ENCODE measurements at places on chromosomes 6 and 20.

DNA sequence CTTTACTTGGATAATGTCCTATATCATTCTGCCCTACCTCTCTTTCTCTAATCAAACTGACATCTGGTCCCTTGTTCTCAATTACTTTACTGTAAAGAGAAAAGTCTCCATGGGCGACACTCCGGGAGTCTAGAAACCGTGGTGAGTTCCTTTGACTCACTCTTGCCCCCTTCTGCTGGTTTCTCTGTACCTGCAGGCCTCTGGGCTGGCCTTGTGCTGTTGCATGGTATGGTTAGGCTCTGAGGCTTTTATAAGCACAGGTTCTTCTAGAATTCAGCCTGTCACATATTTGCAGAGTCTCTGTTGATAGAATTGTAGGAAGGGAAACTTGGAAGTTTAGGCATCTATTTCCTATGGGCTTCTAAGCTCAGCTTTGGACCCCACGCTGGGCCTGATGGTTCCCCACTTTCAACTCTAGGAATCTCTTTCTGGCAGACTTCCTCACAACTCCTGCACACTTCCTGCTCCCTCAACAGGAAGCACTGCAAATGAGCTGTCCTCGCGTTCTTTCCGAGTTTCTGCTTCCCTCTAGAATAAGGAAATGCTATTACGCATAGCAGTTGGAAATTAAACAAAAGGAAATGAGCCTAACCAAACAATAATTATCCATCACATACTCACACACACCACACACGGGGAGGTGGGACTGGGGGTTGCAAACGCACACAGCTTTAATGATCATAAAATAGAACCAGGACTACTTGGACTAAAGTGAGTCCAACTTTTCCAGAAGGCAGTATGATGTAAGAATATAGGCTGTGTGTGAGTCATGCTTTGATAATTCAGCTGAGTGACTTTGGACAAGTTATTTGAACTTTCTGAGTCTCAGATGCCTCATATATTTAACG is 683.3 kb downstream of the QKI start:
- no peak for DNase-seq

- no peak for DNase-seq
These were observed 14.6 kb downstream of the KHDC1 start for GRCh38 chr6:73248192-73248903.

- no peak for DNase-seq
These were observed 64.2 kb downstream of the SGK1 start for GRCh38 chr6:134253681-134254080.

- DNase-seq: no peak
These were observed 2.9 kb downstream of the TFAP2C start for GRCh38 chr20:56631990-56632327.

DNA sequence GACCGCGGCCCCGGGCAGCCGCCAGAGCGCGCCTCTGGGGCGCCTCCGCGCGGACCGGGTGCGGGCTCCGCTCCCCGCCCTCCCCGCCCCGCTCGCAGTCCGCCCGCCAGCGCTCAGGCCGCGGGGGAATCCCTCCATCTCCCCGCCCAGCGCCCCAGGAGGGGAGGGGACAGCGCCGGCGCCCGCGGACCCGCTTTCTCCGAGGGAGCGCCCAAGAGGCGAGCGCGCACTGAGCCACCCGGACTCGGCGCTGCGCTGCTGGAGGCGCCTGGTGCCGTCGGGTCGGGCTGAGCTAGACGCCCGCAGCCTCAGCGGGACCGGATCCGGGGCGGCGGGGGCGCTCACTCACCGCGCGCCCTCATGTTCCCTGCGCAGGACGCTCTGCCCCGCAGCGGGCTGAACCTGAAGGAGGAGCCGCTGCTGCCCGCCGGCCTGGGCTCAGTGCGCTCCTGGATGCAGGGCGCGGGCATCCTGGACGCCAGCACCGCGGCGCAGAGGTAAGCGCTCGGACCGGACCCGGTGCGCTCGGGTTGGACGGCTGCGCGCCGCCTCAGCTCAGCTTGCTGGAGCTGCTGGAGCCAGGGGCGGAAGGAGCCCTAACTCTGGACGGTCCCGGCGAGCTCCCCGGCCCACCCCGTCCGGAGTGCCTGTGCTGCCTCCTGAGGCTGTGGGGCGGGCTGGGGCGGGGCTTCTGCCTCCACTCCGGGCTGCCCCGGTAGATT is 867 bp downstream of the EBF4 start:
- DNase-seq: peak; percentile 17

- DNase-seq: no peak
These were observed 115.2 kb upstream of the AKIRIN2 start for GRCh38 chr6:87817183-87817582.

DNA sequence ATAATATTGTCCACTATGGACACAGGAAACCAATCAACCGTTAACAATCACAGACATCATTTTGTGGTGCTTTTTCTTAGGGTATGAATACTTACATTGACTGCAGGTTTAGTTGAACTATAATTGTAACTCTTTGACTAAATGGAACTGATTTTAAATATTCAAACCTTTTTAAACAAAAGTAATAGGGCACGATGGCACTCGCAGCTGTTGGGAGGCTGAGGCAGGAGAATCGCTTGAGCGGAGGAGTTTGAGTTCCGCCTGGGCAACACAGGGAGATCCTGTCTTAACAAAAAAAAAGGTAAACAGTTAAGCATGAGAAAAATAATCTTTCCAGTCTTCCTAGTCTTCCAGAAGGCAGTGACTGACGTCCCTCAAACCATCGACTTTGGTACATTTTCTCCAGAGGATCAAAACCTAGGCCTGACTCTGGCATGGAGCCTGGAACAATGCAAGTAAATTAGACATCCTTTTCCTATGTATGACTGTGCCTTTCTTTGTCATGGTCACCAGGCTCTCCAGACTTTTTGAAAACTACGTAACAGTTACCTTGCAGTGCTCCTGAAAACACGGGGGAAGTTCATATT is 16.6 kb upstream of the PRDM13 start:
- no peak for DNase-seq

GRCh38 chr20:47489448-47489872 is 12.2 kb upstream of the NCOA3 start:
- DNase-seq: no peak

DNA sequence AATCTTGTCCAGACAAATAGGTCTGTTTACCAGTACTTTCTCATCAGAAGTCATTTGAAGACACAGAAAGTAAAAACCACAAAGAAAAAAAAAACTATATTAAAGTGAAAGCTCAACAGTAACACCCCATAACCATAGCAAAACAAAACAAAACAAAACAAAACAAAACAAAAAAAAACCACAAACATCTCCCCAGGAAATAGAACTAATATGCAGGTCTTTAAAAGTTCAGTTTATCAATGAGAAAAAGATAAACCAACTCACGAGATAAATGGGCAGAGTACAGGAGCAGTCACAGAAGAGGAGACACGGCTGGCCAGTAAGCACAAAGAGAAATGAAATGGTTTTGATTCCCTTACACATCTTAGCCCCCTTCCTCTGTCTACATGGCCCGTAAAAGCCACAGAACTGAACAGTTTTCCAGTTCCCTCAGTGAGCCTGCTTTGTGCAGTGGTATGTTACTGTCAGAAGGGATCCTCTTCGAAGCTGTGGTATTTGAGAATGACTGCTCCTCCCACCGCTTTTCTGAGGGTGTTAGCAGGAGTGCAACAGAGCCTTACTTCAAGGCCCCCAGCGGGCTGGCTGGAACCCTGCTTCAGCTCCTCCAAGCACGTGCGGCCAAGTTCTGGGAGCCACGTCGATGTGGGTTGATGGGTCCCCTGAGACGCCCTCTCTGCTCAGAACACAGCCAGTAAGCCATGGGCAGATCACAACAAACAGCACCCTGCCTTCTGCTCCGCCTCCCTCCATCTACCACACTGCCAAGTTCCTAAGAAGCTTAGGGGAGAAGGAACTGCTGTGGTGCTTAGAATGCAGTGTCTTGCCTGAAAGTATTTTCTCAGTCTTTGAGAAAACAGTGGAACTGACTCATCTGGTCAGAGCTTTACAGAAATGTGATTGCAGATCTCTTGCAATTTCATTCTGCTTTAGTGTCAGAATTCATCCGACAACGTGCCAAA is 14.0 kb downstream of the UST start:
- peak; percentile 68 for DNase-seq

GRCh38 chr6:86949771-86950170 is 12.4 kb downstream of the HTR1E start:
- DNase-seq: no peak

DNA sequence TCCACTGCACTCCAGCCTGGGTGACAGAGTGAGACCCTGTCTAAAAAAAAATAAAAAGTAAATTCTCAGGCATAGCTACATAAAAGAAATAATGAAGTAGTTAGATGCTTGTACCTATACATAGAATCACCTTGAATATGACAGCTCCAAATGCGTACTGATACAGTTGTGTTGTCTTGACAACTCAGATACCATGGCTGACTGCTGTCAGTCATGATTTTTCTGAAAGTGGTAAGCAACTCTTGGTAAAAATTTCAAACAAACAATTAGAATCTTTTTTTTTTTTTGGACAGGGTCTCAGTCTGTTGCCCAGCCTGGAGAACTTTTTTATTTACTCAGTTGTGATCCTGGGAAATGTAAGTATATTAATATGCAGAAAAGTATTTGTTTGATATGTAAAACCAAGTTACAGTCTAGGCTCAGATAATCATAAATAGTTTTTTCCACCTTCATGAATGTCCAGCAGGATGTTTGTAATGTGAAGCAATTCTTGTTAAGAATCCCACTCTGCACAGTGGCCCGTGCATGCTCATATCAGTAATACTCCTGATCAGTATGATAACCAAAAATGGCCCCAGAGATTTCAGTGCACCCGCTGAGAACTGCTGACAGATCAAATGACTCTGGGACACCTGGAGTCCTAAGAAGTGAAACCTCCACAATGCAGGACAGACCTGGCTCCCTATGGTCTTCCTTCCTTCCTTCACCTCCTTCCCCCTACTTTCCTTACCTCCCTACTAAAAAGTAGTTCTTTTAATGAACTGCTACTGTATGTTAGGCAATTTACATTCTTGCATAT is 14.0 kb upstream of the MAPK13 start:
- DNase-seq: no peak

GRCh38 chr6:33118525-33119123 is 42.8 kb downstream of the HLA-DPB1 start:
- no peak for DNase-seq

DNA sequence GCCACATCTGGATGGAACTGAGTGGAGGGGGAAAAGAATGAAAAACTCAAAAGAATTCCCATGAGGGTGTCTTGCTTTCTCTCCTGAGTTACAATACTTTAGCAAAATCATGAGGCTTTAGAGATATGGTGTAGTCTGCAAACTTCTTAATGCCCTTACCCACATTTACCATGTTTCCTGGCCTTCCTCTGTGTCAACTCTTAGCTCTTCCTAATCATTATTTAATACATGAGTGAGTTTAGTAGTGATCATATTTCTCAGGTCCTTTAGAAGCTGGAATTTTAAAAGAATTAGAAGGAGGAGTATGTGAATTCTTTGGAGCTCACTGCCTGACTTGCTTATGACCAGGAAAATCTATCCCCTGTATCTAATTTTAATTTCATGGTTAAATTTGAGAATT is 39.0 kb downstream of the STX11 start:
- DNase-seq: no peak

- DNase-seq: no peak
These were observed 77.1 kb upstream of the MAN1A1 start for GRCh38 chr6:119426619-119427018.

GRCh38 chr6:115583290-115583689 is 477.4 kb downstream of the FRK start:
- DNase-seq: no peak

DNA sequence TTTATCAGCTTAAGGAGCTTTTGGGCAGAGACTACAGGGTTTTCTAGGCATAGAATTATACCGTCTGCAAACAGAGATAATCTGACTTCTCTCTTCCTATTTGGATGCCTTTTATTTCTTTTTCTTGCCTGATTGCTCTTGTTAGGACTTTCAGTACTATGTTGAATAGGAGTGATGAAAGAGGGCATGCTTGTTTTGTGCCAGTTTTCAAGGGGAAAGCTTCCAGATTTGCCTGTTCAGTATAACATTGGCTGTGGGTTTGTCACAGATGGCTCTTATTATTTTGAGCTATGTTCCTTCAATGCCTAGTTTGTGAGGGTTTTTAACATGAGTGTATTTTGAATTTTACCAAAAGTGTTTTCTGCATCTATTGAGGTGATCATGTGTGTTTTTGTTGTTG is 192.8 kb upstream of the PHACTR1 start:
- no peak for DNase-seq

GRCh38 chr6:28137505-28137981 is 4.1 kb upstream of the ZKSCAN8 start:
- DNase-seq: no peak

GRCh38 chr6:56671651-56672461 is 29.2 kb upstream of the DST start:
- DNase-seq: peak; percentile 79

GRCh38 chr20:41432746-41433145 is 66.1 kb upstream of the EMILIN3 start:
- DNase-seq: no peak

DNA sequence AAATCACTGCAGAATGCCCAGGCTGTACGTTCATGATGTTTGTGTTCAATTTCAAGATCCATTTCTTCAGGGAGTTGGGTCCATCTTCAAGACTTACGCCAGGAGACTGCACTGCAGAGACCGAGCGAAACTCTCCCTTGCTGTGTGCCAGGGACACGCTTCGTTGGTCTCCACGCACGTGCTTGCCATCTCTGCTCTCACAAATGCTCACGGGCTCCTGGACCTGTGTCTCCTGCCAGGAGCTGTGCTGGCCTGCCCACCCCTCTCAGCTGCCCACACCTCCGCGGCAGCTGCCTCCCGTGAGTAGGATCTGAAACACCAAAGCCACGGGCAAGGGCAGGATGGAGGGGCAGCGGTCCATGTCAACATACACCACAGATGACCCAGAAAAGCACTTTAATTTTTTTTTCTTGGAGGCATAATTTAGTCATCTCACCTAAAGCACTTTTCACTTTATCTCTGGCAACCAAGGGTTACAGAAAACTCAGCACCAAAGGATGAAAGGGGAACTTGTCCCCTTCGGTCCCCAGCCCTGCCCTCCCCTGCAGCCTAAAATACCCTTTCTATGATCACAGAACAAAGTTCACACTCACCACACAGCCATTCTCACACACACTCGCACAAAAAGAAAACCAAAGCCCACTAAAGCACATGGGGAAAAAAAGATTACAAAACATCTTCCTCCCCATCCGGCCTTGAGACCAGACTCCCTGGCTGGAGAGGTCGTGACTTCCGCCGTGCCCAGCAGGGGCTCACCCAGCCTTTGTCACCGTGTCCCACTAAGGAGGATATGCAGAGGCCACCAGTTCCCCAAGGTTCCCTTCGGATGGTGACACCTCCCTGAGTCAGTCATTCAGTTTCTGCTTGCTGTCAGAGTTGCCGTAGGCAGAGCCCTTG is 137.9 kb downstream of the AGPAT4 start:
- DNase-seq: no peak

GRCh38 chr6:150937132-150937906 is 71.8 kb downstream of the MTHFD1L start:
- no peak for DNase-seq

DNA sequence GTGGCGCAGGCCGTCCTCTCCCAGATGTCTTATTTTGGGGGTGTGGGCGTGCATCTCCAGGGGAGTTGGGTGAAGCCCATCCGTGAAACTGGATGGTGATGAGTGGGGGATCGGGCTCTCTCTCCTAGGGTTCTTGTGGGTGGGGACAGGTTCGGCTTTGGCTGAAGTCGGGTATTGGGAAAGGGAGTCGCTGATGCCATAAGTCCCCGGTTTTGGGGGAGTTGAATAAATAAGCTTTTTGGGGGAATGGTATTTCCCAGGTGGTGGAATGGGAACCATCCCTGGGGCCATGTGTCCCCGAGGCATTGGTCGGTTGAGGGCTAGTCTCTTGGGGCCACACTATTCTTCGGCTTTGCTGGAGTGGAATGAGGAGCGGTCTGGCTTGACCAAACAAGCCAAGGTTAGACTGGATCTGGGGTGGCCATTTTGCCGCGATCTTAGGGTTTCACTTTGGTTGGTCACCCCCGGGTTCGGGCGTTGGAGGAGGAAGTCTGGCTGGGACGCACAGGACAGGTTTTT is 481 bp downstream of the ZNF133 start:
- peak; percentile 31 for DNase-seq

All from dorsolateral prefrontal cortex (tissue), 122 donors.